Type B pancreatic cell (in vitro differentiated cells): ENCODE measurements at places on chromosomes 5 and 9. TPM values are rescaled to one million over a fixed set of nuclear protein-coding genes. Genes with fewer than 3 reads are reported as not detected.

DNA sequence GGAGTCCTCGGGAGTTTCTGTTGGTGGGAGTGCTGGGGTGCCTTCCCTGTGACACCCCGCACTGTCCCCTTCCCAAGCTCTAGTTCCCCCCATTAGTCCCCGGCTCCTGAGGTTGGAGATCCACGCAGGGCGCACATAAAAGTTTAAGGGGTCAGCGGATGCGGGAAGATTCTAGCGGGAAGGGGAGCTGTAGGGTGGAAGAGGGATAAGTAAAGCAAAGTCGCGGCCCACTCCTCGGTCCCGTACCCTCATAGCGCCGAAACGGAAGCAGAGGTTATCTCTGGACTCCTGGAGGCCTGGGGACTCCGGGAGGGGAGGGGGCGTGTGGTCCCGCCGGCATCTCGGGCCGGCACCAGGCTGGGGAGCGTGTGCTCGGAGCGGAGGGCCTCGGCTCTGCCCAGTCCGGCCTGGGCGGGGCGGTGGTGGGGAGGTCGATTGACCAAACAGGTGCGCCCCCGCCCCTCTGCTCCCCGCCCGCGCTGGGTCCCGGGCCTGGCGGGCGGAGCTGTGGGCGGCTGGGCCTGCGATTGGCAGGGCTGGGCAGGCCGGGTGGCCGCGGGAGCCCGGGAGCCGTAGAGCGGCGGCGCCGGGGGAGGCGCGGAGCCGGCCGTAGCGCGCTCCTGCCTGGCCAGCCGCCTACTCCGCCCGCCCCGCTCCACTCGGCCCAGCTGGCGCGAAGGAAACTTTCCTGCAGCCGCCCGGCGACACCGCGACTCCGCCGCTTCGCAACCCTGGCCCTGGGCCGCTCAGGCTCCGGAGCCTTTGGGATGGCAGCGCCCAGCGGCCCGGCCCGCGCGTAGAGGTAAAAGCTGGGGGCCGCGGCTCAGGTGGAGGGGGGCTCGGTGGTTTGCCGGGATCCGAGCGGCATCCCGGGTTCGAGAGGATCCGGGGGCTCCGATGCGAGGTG, 52.2 kb upstream of the DAB2IP start:
- peak overlapping the region; percentile 92 for H3K27ac ChIP-seq
- peak overlapping the region; percentile 87 for H3K4me3 ChIP-seq
- DNase-seq: peak; percentile 83
- peaks cover 22% of the 10 kb centered on the region for H3K4me1 ChIP-seq

DNA sequence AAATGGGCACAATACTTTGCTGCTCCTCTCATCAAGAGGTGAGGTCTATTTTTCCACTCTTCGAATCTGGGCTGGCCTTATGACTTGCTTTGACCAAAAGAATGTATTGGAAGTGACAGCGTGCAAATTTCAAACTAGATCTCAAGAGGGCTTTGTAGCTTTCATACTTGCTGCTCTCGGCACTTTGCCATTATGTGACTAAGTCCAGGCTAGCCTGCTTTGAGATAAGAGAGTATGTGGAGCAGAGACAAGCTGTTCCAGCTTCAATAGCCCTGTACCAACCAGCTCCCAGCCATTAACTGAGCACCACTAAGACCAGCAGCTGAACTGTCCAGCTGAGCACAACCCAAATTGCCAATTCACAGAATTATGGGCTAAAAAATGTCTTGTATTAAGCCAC, 124.6 kb downstream of the ACER2 start:
- H3K27me3 ChIP-seq: no peaks in the 10 kb centered on the region
- no peak for DNase-seq
- H3K36me3 ChIP-seq: no peaks in the 10 kb centered on the region
- no peak overlapping the region for H3K27ac ChIP-seq
- no peak overlapping the region for H3K4me3 ChIP-seq
- H3K4me1 ChIP-seq: no peaks in the 10 kb centered on the region

TNC gene
- 16.1 and 95.2 TPM in 2 replicates for total RNA-seq

GRCh38 chr5:438481-438981, 4.4 kb upstream of the EXOC3 start:
- no peaks in the 10 kb centered on the region for H3K4me1 ChIP-seq
- DNase-seq: no peak
- H3K27ac ChIP-seq: no peak overlapping the region
- H3K36me3 ChIP-seq: no peaks in the 10 kb centered on the region

- DNase-seq: no peak
- H3K27ac ChIP-seq: no peak overlapping the region
- H3K27me3 ChIP-seq: no peaks in the 10 kb centered on the region
- H3K36me3 ChIP-seq: peaks cover 4% of the 10 kb centered on the region
- H3K4me3 ChIP-seq: no peak overlapping the region
These were observed 422.7 kb upstream of the GRAMD2B start for GRCh38 chr5:126000507-126000906.

GRCh38 chr5:87266914-87267573, 639 bp upstream of the RASA1 start:
- H3K4me3 ChIP-seq: peak overlapping the region; percentile 93
- H3K36me3 ChIP-seq: peaks cover 5% of the 10 kb centered on the region
- H3K4me1 ChIP-seq: peaks cover 8% of the 10 kb centered on the region
- H3K27ac ChIP-seq: peak overlapping the region; percentile 97
- no peak for DNase-seq

TPPP gene
- total RNA-seq: 3.6 and 5.0 TPM in 2 replicates

SAXO1 gene
- 0.48 TPM in 1 of 2 replicates, not detected in the other for total RNA-seq

IGIP gene
- 2.6 and 2.9 TPM in 2 replicates for total RNA-seq

DNA sequence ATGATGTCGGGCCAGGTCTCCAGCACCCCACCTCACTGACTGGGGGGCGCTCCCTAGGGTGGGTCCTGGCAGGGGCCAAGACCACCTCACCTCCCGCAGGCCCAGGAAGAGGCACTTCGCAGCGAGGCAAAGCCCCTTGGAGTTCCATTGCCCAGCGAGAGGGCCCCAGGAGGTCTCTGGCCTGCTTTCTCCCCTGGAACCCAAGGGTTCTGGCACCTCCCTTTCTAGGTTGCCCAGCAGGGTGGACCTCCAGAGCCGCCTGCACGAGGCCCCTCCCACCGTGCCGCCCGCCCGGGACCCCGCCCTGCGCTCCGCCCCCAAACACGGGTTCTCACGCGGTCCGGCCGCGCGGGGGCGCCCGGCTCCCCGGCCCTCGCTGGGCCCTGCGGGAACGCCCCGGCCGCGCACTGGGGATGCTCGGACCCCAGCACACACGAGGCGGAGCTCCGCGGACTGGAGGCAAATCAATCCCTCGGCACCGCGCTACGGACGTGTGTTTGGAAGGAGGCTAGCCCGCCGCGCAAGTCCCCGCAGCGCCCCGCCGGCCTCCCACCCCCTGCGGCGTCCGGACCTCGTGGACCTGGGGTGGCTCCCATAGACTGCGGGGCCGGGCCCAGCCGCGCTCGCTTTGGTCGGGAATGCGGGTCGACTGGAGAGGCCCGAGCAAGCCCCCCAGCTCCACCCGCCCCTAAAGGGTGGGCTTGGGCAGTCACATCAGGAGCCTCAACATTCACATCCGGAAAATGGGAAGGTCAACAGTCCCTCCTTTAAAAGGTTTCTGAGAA, 99.5 kb upstream of the LMX1B start:
- H3K4me1 ChIP-seq: peaks cover 44% of the 10 kb centered on the region
- no peaks in the 10 kb centered on the region for H3K36me3 ChIP-seq
- no peak overlapping the region for H3K4me3 ChIP-seq
- peaks cover 58% of the 10 kb centered on the region for H3K27me3 ChIP-seq
